ENCODE measurements at places on chromosomes 3 and 15.

GRCh38 chr3:58742239-58742638 lies 75.7 kb upstream of the FAM3D start:
- DNase-seq: no peak

DNA sequence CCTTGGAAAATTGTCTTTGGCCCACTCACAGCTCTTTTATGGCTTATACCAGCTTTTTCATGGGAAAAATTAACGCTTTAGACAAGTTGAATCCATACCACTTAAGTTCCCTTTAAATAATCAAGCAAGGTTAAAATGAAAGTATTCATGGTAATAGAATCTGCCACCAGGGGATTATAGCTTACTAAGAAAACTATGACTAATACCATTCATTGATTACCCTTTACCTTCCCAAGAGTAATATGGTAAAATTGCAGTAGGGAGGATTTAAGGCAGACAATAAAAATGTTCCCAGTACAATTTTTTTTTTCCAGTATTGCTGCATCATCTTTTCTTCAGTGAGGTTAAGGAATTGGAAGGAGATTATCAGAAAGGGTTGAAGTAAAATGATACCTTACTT lies 641.1 kb upstream of the NAALADL2 start:
- DNase-seq: no peak

DNA sequence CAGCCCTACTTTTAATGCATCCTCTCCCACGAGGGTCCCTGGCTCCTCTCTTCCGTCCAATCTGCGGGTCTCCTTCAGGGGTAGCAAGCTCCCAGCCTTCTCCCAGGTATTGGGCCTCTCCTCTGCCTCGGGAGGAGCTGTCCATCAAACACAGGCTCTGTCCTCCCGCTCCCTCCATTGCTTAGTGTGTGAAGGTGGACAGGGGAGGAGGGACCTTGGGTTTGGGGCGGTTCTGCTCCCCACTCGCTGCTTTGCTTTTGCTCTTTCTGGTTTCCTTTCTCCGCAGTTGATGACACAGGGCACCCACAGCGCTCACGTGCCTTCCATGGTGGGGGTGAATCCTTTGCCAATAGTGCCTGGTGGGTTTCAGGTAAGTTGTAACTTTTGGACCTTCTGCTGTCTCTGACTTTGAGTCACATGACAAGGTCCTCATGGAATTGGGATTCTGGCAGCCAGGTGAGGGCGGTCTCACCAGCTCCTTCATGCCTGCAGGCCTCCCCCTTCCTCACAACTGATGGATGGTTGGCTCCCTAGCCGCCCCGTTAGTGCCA lies 18.9 kb downstream of the MUC20 start:
- DNase-seq: no peak

DNA sequence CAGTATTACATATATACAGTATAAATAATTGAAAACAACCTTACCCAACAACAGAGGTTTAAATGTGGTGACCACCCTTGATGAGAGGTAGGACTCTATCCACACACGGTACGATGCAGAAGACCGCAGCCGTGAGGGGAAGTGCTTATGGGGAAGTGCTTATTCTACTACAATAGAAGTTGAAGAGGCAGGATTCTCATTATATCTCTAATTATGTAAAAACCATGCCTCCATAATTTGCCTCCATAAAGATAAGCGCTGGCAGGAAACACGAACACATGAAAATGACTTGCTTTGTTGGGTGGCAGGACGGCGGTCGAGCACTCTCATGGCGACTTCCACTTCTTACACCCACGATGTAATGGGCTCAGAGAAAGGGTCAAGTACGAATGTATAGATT lies 7.2 kb upstream of the MUC13 start:
- no peak for DNase-seq

GRCh38 chr3:71238355-71238757 lies 345.2 kb downstream of the FOXP1 start:
- no peak for DNase-seq

DNA sequence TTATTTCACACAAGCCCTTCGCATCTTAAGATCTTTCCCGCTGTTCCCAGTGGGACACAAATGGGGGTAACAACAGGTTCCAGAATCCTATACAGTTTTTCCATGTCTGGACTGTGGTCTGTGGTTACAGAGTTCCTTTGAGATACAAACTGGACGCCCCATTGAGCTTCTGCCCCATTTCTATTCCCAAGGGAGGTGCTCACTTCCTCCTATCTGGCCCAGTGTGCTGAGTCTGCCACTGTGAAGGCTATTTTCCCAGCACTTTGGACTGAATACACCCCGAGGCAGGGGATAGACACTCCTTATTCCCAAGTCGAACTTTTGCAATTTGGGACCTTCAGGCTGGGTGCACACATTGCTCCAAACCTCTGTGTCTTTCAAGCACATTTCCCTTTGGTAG lies 44.0 kb downstream of the MESD start:
- DNase-seq: peak; percentile 4

DNA sequence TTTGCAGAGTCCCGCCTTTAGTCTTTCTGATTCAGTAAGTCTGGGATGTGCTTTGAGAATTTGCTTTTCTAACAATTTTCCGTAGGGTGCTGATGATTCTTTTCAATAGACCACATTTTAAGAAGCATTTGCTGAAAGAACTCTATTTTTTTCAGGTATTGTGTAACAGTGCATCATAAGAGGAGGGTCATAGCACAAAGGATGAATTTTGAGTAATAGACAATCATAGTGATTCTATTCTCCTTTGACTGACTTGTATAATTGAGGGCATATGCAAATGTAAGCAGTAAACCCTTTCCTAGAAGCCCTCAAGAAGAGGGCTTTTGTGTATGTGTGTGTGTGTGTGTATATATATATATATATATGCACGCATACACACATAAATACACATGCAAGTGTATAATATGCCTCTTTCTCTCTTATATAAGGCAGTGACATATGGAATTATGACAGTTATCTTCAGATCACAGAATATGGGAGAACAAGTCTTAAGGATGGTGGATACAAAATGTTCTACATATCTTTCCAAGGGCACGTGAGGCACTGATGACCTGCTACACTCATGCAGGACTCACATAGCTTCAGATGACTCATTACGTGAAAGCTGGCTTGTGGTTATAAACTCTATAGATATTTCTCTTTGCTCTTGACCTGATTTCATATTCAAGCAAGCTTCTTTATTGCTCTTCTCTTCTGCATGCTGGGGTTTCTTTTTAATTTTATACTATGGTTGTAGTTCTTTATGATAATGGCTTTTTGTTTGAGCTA lies 6.5 kb upstream of the PLSCR1 start:
- DNase-seq: no peak

DNA sequence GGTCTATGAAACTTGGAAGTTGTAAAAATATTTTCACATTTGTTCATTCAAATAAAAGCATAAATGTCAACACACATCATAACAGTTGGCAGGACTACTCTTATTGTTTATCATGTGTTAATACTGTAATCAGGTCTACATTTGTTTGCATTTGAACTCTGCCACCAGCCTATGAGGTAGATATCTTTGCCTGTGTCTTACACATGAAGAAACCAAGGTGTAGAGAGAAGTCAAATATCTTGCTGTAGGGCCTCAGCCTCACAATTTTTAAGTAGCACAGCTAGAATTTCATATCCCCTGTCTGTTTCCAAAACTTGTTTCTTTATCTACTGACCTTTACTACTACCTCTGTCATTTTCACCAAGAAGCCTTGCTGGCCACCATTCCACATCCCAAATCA lies 161.9 kb downstream of the ZIC4 start:
- no peak for DNase-seq

- DNase-seq: no peak
Observed at GRCh38 chr3:16378920-16379319, 113.9 kb downstream of the OXNAD1 start.

DNA sequence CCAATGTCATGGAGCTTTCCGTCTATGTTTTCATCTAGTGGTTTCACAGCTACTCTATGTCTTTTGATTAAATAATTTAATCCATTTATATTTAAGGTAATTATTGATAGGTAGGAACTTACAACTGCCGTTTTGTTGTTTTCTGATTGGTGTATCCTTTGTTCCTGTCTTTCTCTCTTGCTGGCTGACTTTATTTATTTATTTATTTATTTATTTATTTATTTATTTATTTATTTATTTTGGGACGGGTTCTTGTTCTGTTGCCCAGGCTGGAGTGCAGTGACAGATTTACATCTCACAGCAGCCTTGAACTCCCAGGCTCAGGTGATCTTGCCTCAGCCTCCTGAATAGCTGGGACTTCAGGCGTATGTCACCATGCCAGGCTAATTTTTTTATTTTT lies 299.2 kb upstream of the COL8A1 start:
- DNase-seq: no peak

DNA sequence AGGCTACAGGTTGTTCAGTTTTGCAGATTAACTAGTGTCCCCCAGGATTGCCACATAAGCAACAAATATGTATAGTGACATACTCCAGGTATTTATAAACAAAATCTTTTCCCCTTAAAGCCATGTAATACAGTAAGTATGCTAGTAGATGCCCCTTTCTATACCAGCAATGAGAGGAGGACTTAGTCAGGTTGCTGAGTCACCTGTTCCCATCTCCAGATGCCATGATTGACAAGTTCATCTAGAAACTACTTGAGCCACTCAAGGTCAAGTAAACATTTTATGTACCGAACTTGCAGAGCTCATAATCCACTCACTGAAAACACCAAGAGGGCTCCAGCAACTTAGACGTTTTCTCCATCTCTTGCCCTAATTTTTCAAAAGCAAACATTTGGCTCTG lies 18.2 kb downstream of the SLC9A9 start:
- DNase-seq: no peak

GRCh38 chr3:111047042-111047441 lies 24.6 kb upstream of the NECTIN3 start:
- DNase-seq: no peak

- no peak for DNase-seq
Observed at GRCh38 chr15:88238618-88239430, 17.7 kb downstream of the NTRK3 start.

GRCh38 chr3:57927916-57928315 lies 80.3 kb upstream of the FLNB start:
- DNase-seq: no peak

GRCh38 chr15:56772868-56773639 lies 39.7 kb upstream of the ZNF280D start:
- DNase-seq: no peak

- DNase-seq: no peak
Observed at GRCh38 chr3:45066109-45066801, 40.2 kb downstream of the CLEC3B start.

Measured in glutamatergic neuron (in vitro differentiated cells).